ENCODE measurements at places on chromosomes 5 and 9.

DNA sequence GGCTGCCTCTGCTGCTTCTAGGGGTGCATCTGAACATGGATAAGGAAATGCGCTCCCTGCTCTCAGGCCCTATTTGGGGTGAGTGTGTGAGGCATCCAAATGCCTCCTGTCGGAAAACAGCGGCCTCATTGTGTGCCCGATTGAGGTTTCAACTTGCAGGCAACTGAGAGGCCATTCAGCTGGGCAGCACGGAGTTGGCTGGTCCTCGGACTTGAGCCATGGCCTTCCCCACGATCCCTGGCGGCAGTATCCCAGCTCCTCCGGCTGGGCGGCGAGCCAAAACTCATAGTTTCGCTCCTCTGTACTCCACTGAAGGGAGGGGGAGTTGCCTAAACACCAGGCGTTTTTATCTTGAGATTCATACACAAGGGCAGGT, 597.3 kb upstream of the SGCD start:
- no peak for DNase-seq

DNA sequence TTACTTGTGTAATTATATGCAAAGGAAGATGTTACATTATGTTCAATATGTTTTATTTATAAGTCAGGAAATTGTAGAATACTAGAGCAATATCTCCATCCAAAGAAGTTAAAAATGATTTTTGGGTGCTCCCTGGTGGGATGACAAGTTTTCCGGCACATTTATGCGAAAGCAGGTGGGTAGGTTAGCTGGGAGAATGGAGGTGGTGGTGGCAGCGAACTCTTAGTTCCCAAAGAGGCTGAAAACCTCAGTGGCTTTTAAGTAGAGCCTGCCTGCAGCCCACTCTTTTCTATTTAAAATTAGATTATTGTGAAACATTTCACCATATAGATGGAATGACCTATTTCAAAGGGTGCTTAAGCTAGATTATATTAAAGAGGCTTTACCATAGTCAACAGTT, 51.8 kb downstream of the ANKRD33B start:
- no peak for DNase-seq

- no peak for DNase-seq
Measured at GRCh38 chr5:170408877-170409660, 19.9 kb upstream of the KCNMB1 start.

DNA sequence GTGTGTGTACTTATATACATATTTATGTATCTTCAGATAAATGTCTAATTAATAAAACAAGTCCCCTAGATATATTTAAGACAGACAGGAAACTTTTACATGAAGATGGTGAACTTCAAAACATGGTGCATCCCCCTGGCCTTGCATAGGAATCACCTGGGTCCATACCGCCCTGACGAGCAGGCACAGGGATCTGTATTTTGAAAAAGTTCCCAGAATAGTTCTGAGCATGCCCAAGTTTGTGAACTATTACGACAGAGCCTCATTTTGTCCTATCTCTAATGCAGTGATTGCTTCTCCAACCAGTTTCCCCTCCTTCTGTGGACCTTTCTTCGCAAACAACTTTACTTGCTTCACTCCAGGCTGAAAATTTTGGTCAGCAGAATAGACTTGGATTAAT, 98.1 kb downstream of the APBA1 start:
- DNase-seq, result no peak

GRCh38 chr5:148834689-148835088, 8.3 kb downstream of the ADRB2 start:
- no peak for DNase-seq

- no peak for DNase-seq
Measured at GRCh38 chr5:54446379-54446732, 9.1 kb upstream of the HSPB3 start.

GRCh38 chr9:11872471-11872870, 820.7 kb upstream of the TYRP1 start:
- no peak for DNase-seq

GRCh38 chr9:29548436-29548835, 1975.2 kb upstream of the C9orf72 start:
- no peak for DNase-seq

- peak; percentile 79 for DNase-seq
Measured at GRCh38 chr9:131349881-131350563, 43.9 kb upstream of the PRRC2B start.

Measured in stimulated activated CD4-positive, alpha-beta T cell treated with anti-CD3 and anti-CD28 coated beads, TNF-alpha, amount 100 ng/mL, for 48 hours (primary cell).